ENCODE measurements at places on chromosomes 6 and 20. TPM values are rescaled to one million over a fixed set of nuclear protein-coding genes. Genes with fewer than 3 reads are reported as not detected.

ZSCAN9 gene
- polyA plus RNA-seq, result 11.3 TPM

TEAD3 gene
- polyA plus RNA-seq, result 26.7 TPM

HSPA12B gene
- 0.02 TPM for polyA plus RNA-seq

COL9A3 gene
- 0.59 TPM for polyA plus RNA-seq

CGA gene
- polyA plus RNA-seq, result 0.18 TPM

SAMD3 gene
- 3.9 TPM for polyA plus RNA-seq

MDFI gene
- not detected for polyA plus RNA-seq

MAPK14 gene
- polyA plus RNA-seq, result 55.9 TPM

TBXT gene
- polyA plus RNA-seq, result not detected

OR2J3 gene
- not detected for polyA plus RNA-seq

ABHD16A gene
- 25.1 TPM for polyA plus RNA-seq

NNAT gene
- 0.74 TPM for polyA plus RNA-seq

PSORS1C1 gene
- polyA plus RNA-seq, result 0.40 TPM

TRAPPC3L gene
- 0.05 TPM for polyA plus RNA-seq

SLC13A3 gene
- 2.3 TPM for polyA plus RNA-seq

DEF6 gene
- polyA plus RNA-seq, result 0.17 TPM

FABP7 gene
- polyA plus RNA-seq, result not detected

KHDRBS2 gene
- polyA plus RNA-seq, result not detected

MRPS18A gene
- 31.8 TPM for polyA plus RNA-seq

PLA2G7 gene
- not detected for polyA plus RNA-seq

NOX3 gene
- not detected for polyA plus RNA-seq

NKAIN4 gene
- not detected for polyA plus RNA-seq

GPR63 gene
- polyA plus RNA-seq, result 0.94 TPM

AKAP7 gene
- polyA plus RNA-seq, result 3.5 TPM

FAM229B gene
- polyA plus RNA-seq, result 23.8 TPM

PTK6 gene
- not detected for polyA plus RNA-seq
